ENCODE measurements at places on chromosomes 2 and 18. TPM values are rescaled to one million over a fixed set of nuclear protein-coding genes. Genes with fewer than 3 reads are reported as not detected.

Gene TXNDC9
- 20.3 TPM for total RNA-seq

Gene NCKAP5
- 0.49 TPM for total RNA-seq

Gene DUSP19
- total RNA-seq, result 1.2 TPM

Gene SIX2
- 28.2 TPM for total RNA-seq

DNA sequence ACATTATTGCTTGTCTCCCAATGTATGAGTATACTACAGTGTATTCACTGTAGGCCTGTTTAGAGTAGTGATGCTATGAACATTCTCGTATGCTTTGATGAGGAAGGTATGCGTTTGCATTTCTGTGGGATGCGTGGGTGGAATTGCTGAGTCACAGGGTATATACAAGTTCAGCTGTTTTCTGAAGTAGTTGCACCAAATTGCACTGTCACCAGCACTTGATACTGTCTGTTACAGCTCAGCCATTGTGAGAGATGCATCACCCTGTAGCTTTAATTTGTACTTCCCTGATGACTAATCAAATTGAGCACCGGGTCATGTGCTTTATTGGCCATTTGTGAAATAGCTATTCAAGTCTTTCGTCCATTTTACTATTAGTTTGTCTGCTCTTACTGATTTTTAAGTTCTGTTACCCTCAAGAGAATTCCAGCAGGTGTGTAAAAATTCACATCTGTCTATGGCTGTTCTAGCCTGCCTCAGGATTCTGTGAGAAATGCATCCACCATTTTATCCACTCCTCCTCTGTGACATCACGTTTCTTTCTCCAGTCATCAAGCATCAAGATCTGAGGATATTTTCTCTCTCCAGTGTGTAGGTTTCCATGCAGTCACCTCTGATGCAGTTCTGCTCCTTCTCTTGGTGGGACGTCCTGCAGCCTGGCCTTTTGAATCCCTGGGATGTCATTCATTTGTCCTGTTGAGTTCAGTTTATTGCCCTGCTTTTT, 72.5 kb downstream of the DGKD start:
- no peak for DNase-seq

GRCh38 chr2:224362094-224362493, 39.8 kb downstream of the FAM124B start:
- DNase-seq, result no peak

- no peak for DNase-seq
Measured at GRCh38 chr18:62485684-62486083, 37.1 kb upstream of the ZCCHC2 start.

DNA sequence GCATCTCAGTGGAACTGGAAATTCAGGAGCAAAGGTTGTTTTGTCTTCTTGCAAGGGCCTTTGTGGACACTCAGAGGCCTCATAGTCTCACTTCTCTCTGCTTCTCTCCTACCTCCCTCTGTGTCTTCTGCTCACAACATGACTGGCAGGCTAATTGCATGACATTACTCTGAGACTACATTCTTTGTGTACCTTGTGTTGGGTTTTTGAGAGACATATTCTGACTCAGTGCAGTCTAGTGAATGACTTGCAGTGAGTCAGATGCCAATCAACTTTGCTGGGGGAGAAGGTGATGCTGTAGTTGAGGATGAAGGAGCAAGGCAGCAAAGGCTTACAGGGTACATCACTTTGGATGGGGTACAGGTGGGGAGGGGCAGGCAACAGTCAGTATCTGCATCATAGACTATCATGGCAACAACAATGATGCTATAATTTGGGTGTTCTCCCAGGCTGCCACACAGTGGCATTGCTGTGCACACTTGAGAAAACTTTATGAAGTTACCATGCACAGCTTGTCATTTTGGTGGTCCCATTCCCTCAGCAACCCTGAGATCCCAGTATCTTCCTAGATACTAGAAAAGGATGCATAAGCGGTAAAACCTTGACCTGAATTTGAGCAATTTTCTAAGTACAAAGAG, 69.3 kb upstream of the SLC16A14 start:
- DNase-seq, result no peak

Measured in psoas muscle (tissue), 8 donors.